ENCODE measurements at places on chromosomes 13 and 19. TPM values are rescaled to one million over a fixed set of nuclear protein-coding genes. Genes with fewer than 3 reads are reported as not detected.
A peak's percentile ranks its signal among the peaks of the same experiment; 100 is the strongest.

IL4I1 gene
- 0.39 TPM for total RNA-seq

COL5A3 gene
- 30.8 TPM for total RNA-seq

MBD3L3 gene
- not detected for total RNA-seq

CEACAM16 gene
- total RNA-seq = not detected

LRRC63 gene
- total RNA-seq = not detected

LGALS14 gene
- total RNA-seq = not detected

ZNF441 gene
- total RNA-seq = 8.8 TPM

HNRNPM gene
- total RNA-seq = 120 TPM

IGFLR1 gene
- total RNA-seq = 14.3 TPM

ZNF616 gene
- total RNA-seq = 11.2 TPM

DNA sequence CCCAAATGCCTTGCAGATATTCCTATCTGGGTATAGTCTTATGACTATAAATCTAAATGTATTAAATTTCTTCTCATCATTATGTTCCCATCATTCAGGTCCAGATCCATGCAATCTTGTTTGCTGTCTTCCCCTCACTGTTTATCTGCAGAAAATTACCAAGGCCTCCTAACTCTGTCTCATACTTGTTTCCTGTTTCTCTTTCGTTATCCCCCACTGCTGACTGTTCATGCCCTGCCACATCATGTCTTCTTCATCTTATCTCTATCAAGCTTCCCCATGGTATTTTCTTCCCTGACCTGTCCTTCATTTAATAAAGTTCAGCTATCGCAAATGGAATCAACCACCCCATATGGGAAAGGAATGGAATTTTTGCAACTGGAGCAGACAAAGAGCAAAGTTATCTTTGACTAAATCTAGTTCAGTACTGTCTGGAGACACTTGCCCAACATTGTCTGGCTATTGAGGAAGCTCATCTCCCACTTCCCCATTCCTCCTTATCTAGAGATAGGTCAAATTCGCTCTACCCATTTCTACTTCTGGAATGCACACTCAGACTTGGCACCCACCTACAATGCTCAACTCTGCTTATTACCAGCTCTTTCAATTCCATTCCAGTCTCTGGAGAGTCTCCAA lies 1358.1 kb downstream of the EFNB2 start:
- ATAC-seq = no peak

DNA sequence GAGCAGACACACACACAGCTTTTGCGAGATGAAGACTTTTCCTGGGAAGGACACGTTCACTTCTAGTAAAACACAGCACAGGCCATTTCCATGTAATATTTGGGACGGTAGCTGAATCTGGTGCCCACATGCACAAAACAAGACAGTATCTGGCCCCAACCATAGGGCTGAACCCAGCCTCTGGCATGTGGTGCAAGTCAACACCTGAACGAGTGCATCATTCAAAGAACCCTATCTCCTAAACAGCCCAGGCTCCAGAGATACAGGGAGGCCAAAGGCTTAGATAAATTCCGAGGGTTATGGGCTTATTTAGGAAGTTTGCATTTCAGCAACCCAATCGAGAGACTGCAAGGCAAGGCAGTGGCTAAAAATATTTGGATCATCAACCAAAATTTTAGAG lies 2.7 kb upstream of the TFDP1 start:
- no peak for ATAC-seq

GRCh38 chr19:10412257-10412977 lies 7.9 kb upstream of the PDE4A start:
- ATAC-seq = no peak

DNA sequence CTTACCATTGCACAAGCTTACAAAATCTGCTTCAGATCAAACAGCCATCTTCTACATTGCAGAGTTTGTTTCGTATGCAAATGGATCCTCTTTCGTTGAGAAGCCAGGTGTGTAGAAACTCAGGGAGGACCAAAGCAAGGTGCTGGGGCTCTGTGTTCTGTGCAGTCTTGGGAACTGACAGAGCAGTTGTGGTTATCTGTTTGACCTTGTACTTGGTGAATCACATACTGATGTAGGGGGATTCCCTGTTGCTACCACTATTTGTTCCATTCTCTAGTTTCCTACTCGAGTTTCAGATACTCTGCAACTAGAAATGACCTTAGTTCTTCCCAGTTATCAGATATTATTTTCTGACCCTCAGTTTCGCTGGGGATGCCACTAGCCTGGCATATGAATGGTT lies 95.2 kb upstream of the CLDN10 start:
- ATAC-seq = no peak

DNA sequence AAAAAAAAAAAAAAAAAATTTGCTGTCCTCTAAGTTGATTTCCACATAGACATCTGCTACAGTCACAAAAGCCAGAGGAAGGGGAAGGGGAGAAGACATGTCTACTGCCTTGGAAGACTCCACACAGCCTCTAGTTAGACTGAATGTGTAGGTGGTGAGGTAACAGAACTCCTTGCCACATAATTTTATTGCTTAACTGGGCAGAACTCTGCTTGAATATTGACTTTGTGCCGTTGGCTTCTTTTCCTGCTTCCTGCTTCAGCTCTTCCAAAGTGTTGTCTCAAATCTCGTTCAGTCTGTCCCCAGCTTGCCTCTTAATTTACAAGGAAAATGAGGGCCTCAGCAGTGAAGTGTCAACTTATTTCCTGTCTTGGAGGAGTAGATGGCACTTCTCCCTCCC lies 37.1 kb downstream of the ESD start:
- ATAC-seq = peak; percentile 57

- ATAC-seq = no peak
Measured at GRCh38 chr13:20968745-20969144, 66.2 kb upstream of the XPO4 start.

- no peak for ATAC-seq
Measured at GRCh38 chr13:52787235-52787634, 47.6 kb upstream of the CNMD start.

DNA sequence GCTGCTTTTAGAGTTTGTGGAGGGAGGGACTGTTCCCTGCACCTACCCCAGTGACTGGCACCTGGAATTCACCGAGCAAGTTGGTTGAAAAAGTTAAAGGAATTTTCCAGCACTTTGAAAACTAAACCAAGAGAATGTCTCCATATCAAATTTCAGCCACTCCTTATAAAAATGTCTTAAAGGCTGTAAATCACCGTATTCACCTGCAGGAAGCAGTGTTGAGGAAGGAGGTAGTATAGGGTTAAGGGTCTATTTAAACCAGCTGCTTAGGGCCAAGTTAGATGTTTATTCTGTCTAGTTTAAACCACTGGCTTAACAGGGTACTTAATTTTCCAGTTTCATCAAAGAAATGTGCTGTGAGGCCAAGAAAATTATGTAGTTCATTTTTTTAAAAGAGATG lies 3.8 kb upstream of the RAB20 start:
- no peak for ATAC-seq

GRCh38 chr19:35090506-35091214 lies 25.0 kb upstream of the FXYD3 start:
- peak; percentile 76 for ATAC-seq

DNA sequence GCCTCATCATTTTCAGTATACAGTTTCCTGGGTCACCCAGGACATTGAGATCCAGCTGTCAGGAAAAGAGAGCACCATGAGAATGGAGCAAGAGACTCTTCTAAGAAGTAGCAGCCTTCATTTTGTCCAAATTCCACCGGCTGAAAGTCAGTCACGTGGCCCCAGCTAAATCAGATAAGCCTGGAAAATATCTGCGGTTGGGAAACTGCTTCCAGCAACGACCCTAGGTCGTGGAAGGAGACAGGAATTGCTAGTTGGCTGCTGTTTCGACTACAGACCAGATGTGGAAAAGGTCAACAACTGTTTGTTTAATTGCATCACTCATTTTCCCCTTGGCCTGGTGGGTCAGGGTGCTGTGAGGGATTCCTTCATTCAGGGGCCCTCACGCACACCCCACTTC lies 107.0 kb downstream of the ZNF536 start:
- ATAC-seq = peak; percentile 31

DNA sequence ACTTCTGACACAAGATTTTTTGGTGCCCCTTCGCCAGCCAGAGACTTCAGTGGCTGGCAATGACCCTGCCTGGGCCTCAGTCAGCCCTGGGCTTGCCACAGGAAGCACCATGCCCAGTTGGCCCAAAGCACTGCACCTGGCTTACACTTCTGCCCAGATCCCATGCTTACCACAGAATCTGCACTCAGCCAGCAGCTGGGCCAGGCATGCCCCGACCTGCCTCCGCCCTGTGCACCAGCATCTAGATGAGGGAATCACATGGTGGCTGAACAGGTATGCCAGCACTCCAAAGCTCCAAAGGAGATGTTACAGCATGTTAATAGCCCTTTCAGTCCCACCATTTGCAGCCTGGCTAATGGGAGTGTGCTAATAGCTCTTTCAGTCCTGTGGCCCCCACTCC lies 690.9 kb downstream of the SLITRK6 start:
- no peak for ATAC-seq

Measured in gastroesophageal sphincter (tissue), 4 donors.